Activated CD8-positive, alpha-beta memory T cell treated with anti-CD3 and anti-CD28 coated beads for 1 hour (primary cell): ENCODE measurements at places on chromosomes 4 and X.

DNA sequence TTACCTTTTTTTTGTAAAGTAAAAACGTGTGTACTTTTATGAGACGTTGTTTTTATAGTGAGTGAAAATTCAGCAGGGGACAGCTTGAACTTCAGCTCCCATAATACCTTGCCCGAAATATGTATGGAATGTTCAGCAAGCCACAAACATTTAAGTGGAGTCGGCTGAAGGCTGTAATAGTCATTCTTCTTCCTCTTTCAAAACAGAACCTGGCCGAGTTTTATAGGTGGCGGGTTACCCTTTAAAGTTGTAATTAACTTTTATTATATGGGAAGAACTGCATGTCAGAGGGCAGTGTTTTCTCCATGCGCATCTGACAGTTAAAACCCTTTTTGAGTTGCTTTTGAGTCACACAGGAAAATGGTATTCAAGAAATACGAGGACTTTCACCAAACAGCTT lies 50.7 kb downstream of the CLDN34 start:
- DNase-seq, result no peak

- DNase-seq, result no peak
These were observed 35.9 kb downstream of the C4orf50 start for GRCh38 chr4:5982156-5982973.

- DNase-seq, result no peak
These were observed 6.2 kb downstream of the NAT8L start for GRCh38 chr4:2065106-2065930.

DNA sequence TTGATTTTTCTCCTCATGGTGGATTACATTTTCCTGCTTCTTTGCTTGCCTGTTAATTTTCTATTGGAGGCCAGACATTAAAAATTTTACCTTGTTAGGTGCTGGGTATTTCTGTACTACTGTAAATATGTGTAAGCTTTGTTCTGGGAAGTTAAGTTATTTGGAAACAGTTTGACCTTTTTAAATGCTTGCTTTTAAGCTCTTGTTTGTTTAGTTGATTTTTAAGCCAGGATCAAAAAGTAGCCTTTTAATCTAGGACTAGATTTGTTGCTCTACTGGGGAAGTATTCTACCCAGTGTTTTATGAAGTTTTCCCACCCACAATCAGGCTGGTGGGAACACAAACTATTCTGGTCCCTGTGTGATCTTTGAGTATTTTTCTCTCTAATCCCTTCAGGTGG lies 45.1 kb upstream of the OGT start:
- DNase-seq, result no peak

- DNase-seq, result no peak
These were observed 76.0 kb upstream of the DDX60 start for GRCh38 chr4:168394556-168394955.

- no peak for DNase-seq
These were observed 158.7 kb upstream of the RBPJ start for GRCh38 chr4:26162101-26162500.

DNA sequence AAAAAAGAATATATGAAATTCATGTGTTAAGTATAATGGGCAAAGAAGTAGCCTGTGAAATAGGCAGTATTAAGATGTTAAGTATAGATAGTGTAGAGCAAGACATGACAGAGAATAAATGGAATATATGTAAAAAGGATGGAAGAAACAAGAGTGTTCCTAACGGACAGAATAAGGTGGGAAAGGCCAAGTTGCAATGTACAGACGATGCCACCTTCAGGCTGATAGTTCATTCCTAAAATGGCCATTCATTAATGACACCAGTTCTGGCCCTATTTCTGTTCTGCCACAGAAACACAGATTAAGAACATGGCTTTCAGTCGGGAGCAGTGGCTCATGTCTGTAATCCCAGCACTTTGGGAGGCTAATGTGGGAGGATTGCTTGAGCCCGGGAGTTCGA lies 4.4 kb upstream of the FAM184B start:
- no peak for DNase-seq
